ENCODE measurements at places on chromosomes 6 and 20. TPM values are rescaled to one million over a fixed set of nuclear protein-coding genes. Genes with fewer than 3 reads are reported as not detected.

The SH3BGRL2 gene
- total RNA-seq: 101 TPM

The NR2E1 gene
- total RNA-seq: not detected

The KIF6 gene
- not detected for total RNA-seq

- no peak for DNase-seq
Observed at GRCh38 chr6:148470606-148471465, 128.2 kb downstream of the SASH1 start.

GRCh38 chr6:111541026-111541681 is 58.1 kb upstream of the REV3L start:
- no peak for DNase-seq

DNA sequence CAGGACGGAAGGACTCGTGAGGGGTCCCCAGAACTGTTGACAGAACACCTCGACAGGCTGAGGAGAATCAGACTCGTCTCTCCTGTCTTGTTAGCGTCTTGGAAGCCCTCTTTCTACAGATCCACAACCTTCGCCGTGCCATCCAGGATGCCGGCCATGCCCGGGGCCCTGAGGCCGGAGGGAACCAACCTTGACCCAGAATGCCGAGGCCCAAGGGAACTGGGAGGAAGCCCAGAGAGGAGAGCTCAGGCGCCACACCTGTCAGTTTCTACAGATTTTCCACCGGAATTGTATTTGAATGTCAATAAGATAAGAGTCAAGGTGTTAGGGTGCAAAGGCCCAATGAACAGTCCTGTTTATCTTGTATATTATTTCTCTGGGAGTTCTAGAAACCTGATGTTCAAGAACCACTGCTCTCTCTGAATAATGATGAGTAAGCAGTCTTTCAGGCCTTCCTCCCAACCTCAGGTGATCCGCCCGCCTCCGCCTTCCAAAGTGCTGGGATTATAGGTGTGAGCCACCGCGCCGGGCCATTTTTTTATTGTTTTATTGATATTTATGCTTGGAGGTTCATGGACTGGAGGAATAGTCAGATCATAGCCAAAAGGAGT is 799 bp upstream of the ME1 start:
- peak; percentile 85 for DNase-seq

Data from transverse colon (tissue), 4 donors.